ENCODE measurements at places on chromosomes 5 and 9.

DNA sequence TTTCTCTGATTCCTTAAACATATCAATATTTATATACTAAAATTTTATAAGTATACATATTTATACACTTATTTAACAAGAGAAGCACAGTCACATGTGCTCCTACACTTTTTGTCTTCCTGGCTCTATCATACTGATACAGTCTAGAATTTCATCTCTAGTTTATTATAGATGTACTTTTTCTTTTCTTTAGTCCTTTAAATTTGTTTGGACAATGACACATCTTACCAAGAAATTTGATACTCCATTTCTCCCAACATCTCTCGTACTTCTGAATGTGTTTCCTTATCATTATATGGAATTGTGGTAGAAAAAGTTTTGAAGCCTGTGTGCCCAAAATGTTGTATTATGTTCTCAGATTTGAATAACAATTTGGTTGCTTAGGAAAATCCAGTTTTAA lies 104.6 kb downstream of the DMRT2 start:
- no peak for DNase-seq

GRCh38 chr5:6464441-6464840 lies 15.8 kb downstream of the UBE2QL1 start:
- DNase-seq: no peak

GRCh38 chr5:166926138-166926537 lies 1365.3 kb upstream of the WWC1 start:
- no peak for DNase-seq

DNA sequence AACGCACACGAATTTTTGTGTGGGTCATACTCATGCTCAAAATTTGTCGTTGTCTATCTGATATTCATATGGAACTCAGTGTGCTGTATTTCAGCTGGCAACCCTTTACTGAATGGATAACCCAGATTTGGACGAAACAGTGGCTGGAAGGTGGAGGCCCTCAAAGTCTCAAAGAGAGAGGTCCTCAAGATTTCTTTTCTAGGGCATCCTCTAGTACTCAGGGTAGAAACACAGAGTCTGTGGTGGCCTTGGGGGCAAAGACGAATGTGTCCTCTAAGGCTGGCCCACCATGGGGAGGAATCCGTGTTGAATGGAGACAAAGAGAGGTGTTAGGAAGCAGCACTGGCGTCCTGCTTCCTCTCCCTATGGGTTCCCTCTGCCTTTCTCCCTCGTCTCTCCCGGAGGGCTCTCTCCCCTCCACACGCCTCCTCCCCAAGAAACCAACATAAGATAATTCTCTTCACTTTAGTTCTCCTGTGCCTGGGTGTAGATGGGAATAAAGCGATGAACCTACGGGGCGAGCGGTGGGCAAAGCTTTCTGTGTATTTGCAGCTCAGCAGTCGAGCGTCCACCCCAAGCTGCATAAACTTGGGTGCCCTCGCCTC lies 333.7 kb downstream of the CWC27 start:
- no peak for DNase-seq

DNA sequence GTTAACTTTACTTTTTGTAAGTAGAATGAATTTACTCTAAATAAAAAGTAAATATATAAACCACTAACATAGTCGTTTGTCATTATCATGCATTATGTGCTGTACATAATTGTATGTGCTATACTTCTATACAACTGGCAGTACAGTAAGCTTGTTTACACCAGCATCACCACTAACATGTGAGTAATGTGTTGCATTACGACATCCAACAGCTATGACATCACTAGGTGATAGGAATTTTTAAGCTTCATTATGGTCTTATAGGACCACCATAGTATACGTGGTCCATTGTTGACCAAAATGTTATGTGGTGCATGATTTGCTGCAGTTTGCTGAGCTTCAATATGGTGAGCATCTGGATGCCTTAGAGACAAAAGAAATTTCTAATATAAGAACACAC lies 819.1 kb upstream of the GRAMD2B start:
- DNase-seq: no peak

GRCh38 chr5:153655201-153655510 lies 164.7 kb downstream of the GRIA1 start:
- DNase-seq: no peak

- DNase-seq: no peak
Measured at GRCh38 chr5:16673241-16674201, 56.7 kb upstream of the RETREG1 start.

DNA sequence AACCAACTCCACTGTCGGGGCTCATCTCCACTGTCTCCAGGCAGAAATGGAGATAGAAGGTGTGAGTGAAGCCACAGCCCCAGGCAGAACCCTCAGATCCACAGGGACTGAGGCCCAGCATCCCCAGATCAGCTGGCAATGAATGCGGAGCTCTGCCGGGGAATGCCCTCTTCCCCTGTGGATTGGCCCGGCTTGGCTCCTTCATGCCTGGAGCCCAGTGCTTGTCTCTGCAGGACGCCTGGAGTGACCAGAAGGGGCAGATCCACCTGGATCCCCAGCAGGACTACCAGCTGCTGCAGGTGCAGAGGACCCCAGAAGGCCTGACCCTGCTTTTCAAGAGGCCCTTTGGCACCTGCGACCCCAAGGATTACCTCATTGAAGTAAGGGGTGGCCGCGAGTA lies 3.5 kb downstream of the DBH start:
- no peak for DNase-seq

DNA sequence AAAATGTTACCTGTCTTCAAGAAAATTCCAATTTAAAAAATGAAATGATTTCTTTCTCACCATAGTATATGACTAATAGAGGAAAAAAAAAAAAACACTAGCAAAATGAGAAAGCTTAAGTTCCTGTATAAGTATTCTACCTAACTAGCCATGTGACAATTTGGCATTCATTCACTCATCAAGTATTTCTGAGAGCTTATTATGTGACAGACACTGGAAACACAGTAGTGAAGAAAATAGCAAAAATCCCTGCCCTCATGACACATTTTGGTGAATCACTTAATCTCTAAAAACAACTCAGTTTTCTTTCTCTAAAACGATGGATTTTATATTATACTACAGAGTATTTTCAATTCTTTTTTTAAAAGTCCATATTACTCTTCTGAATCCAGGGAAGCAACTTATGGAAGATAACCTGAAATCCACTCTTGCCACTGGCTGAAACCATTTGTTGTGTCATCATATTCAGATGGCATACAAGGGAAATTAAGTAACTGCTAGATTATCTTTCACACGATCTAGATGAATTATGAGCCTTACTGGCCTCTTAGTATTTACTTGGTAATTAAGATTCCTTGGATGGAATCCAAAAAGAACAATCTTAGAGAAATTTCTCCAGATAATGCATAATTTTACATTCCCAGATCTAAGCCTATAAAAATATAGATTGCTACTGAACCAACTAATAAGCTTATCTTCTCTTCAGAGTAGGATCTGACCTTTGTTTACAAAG lies 5.5 kb downstream of the PTBP3 start:
- DNase-seq: no peak

- no peak for DNase-seq
Measured at GRCh38 chr9:77597057-77597456, 51.1 kb downstream of the GNA14 start.

GRCh38 chr9:69645488-69645887 lies 26.7 kb downstream of the APBA1 start:
- DNase-seq: no peak

GRCh38 chr5:76874088-76874581 lies 24.3 kb downstream of the S100Z start:
- no peak for DNase-seq

DNA sequence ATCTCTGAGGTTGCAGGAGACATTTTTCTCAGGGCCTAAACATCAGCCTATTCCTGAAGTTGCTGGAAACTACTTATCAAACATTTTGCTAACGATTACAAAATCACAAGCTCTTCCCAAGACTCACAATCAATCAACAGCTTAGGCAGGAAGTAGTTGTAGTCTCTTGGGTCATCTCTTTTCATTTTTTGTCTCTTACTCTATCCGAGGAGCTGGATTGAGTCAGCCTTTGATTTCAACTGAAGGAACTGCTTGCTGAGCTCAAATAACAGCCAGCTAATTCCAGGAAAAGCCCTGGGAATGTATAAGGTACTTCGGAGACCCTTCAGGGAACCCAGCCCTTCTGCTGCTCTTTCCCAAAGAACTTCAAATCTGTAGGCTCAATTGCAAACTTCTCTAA lies 398.9 kb downstream of the PLK2 start:
- no peak for DNase-seq

- DNase-seq: no peak
Measured at GRCh38 chr9:135971892-135972291, 10.7 kb upstream of the UBAC1 start.

DNA sequence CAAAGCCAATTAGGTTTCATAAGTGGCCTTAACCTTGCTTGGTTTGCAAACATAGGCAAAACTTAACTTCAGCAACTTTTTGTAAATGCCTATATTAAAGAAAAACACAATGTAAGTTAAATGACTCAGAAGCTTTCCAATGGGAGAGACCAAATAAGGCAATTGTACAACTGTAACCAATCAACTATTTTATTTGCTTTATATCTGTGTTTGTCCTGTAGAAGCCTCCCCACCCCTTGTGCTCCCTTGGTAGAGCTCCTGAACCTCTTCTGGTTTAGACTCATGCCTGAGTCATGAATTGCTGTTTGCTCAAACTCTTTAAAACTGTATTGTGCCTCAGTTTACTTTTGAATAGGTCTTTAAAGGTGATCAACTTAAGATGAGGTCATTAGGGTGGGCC lies 3.0 kb upstream of the C1QTNF3 start:
- no peak for DNase-seq

GRCh38 chr5:80961376-80962281 lies 1.5 kb downstream of the RASGRF2 start:
- DNase-seq: no peak

GRCh38 chr9:135887021-135887507 lies 20.3 kb downstream of the CAMSAP1 start:
- DNase-seq: no peak

DNA sequence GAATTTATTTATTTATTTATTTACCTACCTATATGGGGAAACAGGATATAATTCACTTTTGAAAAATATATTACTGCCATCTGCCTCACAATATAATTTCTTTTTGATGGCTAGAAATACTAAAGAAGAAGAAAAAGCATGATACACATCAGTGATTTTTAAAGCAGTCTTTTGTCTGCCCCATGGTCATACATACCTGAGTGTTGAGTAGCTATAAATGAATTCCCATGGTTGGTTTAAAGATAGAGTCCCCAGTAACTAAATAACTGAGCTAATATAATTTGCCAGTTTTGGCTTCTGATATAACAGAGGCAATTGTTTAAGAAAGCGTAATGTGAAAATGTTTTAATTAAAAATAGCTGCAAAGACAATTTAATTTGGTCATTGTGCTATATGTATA lies 447.8 kb downstream of the PDE4D start:
- DNase-seq: no peak

DNA sequence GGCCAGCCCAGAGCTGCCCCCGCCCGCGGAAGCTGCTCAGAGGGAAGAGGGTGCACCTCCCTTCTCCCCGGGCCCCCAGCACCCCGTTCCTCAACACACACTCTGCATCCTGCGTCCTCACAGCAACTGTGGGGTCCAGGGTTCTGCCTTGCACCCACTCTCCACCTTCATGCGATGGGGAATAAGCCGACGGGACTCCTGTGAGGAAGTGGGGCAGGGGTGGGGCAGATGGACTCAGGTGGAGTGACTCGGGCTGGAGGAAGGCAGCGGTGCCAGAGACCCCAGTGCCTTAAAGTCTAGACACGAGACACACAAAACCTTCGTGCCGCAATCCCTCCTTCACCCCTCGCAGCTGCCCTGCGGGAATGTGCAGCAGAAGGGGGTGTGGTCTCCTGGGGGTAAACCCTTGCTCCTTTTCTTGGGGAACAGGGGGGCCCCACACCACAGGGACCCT lies 8.6 kb downstream of the BRD3 start:
- DNase-seq: no peak

- no peak for DNase-seq
Measured at GRCh38 chr5:16862777-16863176, 73.3 kb downstream of the MYO10 start.
